NCI-H1930 (cell line): ENCODE measurements at places on chromosomes 7 and 10.

DNA sequence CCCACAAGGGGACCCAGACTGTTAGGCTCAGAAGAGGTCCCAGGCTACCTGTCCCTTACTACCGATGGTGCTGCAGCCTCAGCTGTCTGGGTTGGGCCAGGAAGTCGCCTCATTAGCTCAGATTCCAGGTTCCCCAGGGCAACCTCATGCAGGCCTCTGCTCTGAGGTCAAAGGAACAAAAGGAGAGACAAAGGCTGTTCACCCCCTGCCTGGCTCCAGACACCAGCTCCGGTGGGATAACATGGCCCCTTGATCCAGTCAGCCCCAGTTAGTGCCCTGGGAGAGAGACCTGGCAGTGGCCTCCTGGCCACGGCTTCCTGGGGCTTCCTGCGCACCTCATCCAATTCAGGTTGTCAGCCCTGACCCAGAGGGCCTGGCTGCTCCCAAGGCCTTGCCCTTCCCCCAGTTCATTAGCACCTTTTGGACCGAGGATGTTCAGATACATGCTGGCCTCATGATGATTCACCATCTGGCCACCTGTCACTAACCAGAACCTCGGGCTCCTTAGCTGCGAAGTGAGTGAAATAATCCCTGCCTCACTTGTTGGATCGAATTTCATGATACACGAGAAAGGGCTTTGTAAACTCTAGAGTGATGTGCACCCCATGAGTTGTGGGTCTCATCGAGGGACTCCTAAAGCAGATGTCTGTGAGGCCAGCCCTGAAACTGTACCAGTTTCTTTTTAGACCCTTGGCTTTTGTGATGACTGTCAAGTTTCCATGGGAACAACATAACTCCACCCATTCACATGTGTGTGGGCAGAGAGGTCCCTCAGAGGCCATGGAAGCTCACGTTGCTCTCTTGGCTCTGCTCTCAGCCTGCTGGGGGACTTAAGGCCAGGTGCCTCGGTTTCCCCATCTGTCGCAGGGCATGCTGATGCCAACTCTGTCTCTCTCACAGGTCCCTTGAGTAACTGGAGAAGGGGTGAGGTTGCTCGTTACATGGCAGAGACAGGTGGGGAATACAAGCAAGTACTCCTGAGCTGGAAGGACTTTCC, 79.5 kb upstream of the PCBD1 start:
- DNase-seq = no peak

DNA sequence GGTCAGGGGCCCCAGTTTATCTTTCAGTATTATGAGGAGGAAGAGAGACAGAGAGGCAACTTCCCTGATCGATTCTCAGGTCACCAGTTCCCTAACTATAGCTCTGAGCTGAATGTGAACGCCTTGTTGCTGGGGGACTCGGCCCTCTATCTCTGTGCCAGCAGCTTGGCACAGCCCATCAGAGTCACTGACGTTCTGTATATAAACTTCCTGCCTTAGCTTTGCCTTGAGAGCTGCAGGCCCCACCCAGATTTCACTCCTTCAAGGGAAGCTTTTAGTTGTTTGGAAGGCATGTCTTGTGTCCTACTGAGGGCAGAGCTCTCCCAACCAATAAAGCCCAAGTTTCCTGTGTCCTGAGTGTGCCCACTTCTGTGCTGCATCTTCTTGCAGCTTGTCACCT, 242.5 kb upstream of the PRSS58 start:
- DNase-seq = no peak

GRCh38 chr10:130230611-130231010, 94.4 kb downstream of the GLRX3 start:
- DNase-seq = no peak

DNA sequence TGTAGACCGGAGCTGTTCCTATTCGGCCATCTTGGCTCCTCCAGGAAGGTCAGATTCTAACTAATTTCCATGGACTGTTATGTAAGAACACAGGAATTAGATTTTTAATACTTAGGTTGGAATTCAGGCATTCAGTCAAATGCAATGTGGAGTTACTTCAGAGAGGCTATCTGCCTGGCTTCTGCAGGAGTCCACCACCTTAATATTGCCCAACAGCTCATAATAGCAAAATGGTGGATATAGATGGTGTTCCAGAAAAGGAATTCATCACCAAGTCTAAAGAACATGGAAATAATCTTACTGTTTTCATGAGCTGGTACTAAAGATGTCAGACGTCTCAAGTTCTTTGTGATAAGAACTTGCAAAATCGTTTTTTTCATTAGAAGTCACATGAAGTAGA, 39.5 kb downstream of the CRHR2 start:
- no peak for DNase-seq
